ENCODE measurements at places on chromosomes 16 and 17.
A peak's percentile ranks its signal among the peaks of the same experiment; 100 is the strongest.

GRCh38 chr17:82548681-82549303 lies 29.3 kb downstream of the FOXK2 start:
- no peak for DNase-seq

GRCh38 chr16:4058386-4058785 lies 57.9 kb downstream of the ADCY9 start:
- DNase-seq: no peak

GRCh38 chr17:51461578-51462004 lies 201.2 kb downstream of the UTP18 start:
- peak; percentile 23 for DNase-seq

DNA sequence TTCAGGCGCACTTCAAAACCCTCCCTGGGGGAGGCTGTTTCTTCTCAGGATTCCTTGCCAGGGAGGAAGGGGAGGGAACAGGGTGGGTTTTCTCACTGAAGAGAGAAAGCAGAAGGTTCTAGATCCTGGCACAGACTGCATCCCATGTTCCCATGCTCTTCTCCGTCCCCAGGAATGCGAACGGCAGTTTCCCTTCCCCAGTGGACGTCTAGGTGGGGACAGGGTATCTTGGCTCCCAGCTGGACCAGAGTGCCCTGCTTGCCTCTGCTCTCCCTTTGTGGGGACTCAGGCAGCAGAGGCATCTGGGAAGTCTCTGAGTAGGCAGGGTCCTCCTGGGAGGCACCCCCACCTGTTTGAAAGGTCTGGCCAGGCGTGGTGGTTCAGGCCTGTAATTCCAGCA lies 3.0 kb upstream of the TCF25 start:
- DNase-seq: no peak

DNA sequence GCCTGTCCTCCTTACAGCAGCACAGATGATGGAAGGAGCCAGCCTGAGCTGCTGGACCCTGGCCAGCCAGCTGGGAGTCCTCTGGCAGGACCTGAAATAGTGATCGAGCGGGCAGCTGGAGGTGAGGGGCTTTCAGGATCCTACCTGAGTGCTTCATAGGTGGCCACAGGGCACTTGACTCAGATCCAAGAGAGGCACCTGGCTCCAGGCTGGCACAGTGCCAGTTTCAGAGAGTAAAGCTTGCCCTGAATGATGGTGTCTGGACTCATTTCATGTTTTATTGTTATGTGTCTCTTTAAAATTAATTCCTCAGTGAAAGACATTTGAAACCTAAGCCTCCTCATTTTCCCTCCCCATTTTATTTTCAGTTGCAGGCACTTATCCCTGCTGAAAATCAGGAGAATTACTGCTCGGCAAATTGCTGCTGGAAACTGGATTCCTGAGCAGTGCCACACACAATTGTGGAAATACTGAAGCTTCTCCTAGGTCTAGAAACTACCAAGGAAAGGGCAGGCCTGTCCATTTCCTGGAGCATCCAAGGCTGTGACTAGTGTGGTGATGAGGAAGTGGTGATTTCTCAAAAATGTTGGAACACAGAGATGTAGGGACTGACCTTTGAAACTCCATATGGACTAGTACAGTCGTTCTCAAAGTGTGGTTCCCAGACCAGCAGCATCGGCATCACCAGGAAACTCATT lies 16.1 kb upstream of the ADAMTS18 start:
- DNase-seq: no peak

GRCh38 chr16:87653234-87653633 lies 50.9 kb downstream of the JPH3 start:
- no peak for DNase-seq

DNA sequence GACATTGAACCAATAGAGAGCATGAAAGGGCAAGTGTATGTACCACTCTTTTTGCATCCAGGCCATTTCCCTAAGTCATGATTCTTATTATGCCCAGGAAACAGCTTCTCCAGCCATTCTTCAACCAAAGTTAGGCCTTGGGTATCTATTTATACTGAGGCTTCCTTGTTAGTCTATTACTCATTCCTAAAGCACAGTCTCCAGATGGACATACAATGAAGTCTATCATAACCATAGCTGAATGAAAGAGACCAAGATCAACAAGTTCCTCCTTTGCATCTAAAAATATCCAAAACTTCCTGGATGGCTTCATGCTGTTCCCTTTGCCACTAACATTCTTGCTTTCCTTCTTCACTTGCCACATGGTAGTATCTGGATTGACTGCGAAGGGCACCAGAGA lies 265.9 kb downstream of the CDH8 start:
- DNase-seq: no peak

GRCh38 chr17:51374209-51374608 lies 113.9 kb downstream of the UTP18 start:
- DNase-seq: no peak

- peak; percentile 17 for DNase-seq
These were observed 1.3 kb upstream of the CUEDC1 start for GRCh38 chr17:57956291-57957119.

- DNase-seq: no peak
These were observed 32.8 kb upstream of the ABCC12 start for GRCh38 chr16:48188449-48189102.

GRCh38 chr16:590188-590814 lies 435 bp downstream of the RAB40C start:
- DNase-seq: no peak

GRCh38 chr17:73879987-73880386 lies 235.7 kb upstream of the SDK2 start:
- no peak for DNase-seq

GRCh38 chr17:54968988-54969332 lies 395 bp downstream of the STXBP4 start:
- DNase-seq: peak; percentile 10

Data from activated CD4-positive, alpha-beta T cell treated with anti-CD3 and anti-CD28 coated beads, Interleukin-2, amount 50 U/mL, for 4 hours (primary cell).